ENCODE measurements at places on chromosomes 4 and X.

DNA sequence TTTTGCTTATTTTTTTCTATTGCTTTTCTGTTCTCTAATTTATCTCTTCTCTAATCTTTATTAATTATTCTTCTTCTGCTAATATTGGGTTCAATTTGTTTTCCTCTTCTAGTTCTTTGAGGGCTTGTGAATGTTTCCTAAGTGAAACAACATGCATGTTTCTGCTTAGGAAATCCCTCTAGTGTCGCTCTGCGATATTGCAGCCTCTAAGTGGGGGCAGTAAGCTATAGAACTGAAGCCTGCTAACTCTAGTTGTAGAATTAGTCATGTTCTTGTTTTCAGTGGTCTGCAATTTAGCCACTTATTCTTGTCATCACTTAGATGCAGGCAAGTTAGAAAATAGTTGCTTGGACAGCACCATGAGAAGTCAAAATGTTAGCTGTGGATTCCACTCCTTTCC, 222.6 kb downstream of the SPIN4 start:
- DNase-seq: peak; percentile 1

- no peak for DNase-seq
These were observed 665.1 kb downstream of the RAPGEF2 start for GRCh38 chr4:159768016-159768415.

DNA sequence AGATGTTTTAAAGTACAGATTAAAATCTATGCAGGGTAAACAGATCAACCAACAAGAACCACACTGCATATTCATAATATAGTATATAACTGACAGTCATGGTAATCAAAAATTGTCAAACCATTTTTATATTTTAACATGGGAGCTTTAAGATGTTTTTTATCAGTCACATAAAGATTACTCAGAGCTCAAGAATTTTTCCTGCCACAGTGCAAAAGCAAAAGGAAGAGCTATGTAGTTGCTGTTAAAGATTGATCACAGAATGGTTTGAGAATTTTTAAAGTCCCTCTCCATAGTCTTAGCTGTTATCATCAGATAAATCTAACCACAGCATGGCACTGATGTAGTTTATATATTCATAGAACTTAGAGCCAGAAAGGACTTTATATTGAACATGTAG, 8.5 kb downstream of the RAB9B start:
- DNase-seq: no peak

- no peak for DNase-seq
These were observed 40.7 kb upstream of the ASMTL start for GRCh38 chrX:1493412-1493811.

- DNase-seq: no peak
These were observed 11.6 kb downstream of the CXCL13 start for GRCh38 chr4:77617203-77617602.

DNA sequence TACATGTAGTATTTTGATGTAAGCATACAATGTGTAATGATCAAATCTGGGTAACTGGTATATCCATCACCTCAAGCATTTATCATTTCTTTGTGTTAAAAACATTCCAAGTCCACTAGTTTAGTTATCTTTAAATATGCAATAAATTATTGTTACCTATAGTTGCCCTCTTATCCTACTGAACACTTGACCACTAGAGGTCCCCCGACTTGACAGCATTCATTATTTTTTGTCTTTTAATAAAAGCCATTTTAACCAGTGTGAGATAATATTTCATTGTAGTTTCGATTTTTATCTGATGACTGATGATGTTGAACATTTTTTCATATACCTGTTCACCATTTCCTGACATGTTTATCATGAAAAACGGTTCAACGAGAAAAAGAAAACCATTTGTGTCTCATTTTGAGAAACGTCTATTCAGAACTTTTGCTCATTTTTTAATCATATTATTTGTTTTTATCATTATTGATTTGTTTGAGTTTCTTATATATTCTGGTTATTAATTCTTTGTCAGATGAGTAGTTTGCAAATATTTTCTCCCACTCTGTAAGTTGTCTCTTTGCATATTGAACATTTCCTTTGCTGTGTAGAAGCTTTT, 199.0 kb upstream of the CXXC4 start:
- DNase-seq: peak; percentile 22

GRCh38 chr4:97123573-97123972, 1019.7 kb downstream of the STPG2 start:
- DNase-seq: no peak

- no peak for DNase-seq
These were observed 265.3 kb downstream of the FRMPD4 start for GRCh38 chrX:12403474-12404082.

DNA sequence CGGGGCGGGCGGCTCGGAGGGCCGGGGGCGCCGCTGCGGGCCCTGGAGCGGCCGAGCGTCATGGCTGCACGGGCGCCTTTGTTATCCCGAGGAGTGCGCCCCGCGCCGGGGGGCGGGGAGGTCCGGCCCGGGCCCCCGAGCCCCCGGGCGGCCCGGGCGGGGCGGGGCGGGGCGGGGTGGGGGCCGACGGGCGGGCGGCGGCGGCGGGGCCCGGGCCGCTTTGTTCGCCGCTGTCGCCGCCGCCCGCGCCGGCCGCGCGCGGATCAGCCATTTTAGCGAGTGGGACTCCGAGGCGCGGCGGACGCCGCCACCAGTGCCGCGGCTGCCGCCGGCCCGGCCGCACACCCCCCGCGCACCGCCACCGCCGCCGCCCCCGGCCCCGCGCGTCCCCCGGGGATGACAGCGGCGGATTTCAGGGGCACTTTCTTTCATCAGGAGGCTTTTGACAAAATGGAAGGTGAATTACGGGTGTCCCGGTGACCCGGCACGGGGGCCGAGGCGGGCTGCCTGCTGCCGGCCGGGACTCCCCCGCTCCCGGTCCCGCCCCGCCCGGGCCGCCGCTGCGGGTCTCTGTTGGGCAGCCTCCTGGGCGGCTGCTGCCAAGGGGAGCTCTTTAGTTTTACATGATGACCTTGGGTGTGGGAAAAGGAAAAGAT, 1.2 kb downstream of the HMGB3 start:
- no peak for DNase-seq

GRCh38 chr4:98383431-98384106, 122.4 kb downstream of the RAP1GDS1 start:
- no peak for DNase-seq

DNA sequence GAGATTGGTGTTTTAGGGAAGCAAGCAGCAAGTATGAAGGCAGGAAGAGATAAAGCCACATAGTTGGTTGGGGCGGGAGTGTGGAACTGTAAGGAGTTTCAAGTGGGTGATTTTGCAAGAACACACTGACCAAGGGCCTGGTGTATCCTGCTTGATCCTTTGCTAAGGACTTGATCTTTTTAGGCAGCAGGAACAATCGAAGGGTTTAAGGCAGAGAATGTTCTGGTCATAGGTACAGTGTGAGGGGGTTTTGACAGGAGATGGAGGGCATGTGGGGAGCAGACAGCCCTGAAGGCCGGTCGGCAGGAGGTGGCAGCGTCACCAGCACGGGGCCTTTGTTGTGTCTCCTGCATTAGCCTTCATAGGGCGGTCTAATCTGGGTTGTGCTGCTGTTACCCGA, 54.7 kb downstream of the FAM193A start:
- no peak for DNase-seq

DNA sequence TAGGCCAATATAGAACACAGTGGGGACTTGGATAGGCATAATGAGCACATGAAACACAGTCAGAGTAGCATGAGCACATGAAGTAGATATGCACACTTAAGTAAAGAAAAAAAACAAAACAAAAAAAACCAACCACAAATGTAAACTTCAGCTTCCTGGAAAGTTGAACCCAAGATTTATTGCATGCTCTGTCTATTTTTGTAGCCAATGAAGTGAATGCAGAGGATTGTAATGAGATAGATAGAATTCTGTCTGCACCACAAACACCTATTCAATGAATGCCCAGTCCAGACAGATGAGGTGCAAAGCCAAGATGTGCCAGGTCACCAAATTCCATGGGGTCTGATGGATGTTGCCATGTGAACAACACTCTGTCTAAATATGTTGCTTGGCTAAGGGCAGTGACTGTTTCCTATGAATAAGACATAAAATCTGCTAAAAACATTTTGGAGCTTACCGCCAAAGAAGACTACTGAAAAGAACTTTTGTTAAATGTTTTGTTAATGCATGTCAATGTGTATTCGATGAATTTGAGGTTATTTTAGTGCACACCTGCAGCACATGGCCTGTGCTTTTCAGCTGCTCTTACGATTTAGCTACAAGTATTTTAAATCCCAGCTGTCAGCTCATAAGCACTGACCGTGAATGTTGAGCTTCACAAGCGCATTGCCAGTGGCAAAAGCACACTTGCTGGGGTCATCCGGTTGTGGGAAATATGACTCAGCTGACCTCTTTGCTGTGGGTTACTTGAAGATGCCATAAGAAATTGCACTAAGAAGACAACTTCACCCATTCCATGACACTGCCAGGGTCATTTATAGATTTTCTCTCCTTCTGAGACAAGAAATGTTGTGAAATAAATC, 374.8 kb upstream of the GNPDA2 start:
- no peak for DNase-seq

DNA sequence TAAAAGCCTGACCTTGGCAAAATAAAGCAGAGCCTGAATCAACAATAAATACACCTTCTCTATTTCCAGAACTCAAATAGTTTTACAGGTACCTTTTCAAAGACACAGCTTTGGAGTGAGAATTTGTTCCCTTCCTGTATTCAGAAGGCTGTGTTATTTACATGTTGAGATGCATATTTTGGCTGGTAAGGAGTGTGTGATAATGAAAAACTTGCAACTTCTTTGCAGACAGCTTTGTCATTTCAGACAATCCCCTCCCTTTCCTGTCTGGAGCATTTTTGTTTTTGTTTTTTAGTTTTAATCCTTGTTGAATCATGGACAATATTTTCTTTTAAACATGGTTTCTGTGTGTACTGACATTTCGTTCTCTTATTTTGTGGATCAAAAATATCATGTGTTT, 493.8 kb downstream of the FAT4 start:
- DNase-seq: no peak

- no peak for DNase-seq
These were observed 131.9 kb upstream of the MSX1 start for GRCh38 chr4:4727536-4727935.

DNA sequence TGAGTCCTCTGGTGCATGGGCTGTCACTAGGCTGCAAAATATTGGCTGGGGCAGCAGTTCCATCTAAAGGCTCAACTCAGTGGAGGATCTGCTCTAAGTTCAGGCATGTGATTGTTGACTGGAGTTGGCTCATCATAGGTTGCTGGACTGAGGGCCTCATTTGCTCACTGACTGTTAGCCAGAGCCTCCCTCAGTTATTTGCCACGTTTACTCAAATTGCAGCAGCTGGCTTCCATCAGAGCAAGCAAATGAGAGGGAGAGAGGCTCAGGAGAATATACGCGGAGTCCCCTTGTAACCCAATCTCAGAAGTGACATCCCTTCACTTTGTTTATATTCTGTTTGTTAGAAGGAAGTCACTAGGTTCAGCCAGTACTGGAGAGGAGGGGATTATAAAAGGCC, 54.1 kb downstream of the BMP3 start:
- no peak for DNase-seq

GRCh38 chrX:85215946-85216345, 27.6 kb downstream of the SATL1 start:
- no peak for DNase-seq

GRCh38 chr4:82782626-82783345, 15.8 kb downstream of the SCD5 start:
- no peak for DNase-seq

DNA sequence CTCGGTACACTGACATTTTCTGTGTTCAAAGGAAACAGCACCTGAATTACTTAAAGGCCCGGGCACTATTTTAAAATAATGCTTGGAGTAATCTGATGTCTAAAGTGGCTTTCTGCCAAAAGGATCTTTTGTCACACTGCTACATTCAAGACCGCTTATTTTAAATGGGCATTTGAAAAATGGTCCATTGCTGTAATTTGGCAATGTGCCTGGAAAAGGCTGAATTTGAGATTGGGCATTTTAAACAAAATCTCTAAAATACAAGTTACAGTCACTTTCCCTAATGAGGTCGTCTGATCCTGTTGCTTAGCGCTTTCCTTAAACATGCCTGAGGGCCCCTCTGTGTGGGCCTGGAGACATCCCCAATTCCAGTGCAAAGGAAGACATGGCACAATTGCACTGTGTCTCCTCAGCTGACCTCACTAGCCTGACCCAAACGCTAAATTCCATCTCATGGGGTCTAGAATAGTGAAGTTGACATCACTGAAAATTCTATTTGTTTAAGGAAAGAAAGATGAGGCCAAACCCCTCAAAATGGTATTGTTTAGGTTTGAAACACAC, 214.2 kb downstream of the GPC3 start:
- no peak for DNase-seq

DNA sequence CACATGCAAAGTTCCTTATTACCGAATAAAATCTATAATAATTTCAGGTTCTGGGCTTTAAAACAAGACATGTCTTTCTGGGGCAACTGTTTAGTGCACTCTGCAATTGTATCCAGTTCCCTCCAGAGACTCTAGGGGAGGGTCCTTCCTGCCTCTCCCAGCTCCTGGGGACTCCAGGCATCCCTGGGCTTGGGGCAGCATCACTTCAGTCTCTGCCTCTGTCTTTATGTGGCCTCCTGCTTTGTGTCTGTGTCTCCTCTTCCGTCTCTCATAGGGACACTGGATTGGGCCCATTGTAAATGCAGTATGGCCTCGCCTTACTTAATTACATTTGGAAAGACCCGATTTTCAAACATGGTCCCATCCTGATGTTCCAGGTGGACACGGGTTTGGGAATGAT, 10.9 kb upstream of the ASMTL start:
- DNase-seq: no peak

- DNase-seq: no peak
These were observed 28.6 kb downstream of the RGS12 start for GRCh38 chr4:3321295-3321889.

DNA sequence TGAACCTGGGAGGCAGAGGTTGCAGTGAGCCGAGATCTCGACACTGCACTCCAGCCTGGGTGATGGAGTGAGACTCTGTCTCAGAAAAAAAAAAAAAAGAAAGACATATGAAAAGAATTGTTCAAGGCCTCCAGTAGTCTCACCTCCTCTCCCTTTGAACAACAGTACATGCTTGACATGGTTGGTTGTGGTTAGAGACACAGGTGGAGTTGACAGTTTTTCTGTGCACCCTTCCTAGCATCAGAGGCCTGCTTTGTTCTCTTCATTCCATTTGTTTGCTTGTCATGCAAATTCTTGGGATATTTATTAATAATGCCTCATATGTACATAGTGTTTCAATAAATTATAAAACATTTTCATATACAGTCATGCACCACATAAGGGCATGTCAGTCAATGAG, 18.3 kb upstream of the PDCL2 start:
- no peak for DNase-seq

- DNase-seq: no peak
These were observed 61.2 kb upstream of the CITED1 start for GRCh38 chrX:72366701-72367454.

DNA sequence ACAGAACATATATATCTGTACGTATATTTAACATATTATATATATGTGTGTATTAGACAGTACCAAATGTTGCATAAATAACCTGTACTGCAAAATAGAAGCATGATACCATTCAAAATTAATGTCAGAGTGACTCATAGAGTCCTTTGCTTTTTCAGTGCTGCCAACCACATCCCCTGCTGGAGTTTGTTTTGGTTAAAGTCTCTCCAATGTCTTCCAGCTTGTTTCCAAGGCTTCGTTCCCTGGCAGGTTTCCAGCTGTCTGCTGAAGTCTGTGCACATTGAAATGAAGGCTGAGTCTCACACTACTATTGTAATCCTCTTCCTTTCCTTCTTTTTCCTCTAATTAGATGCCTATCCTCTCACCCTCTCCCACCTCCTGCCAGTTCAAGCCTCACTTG, 14.9 kb downstream of the NRK start:
- DNase-seq: no peak

All from COLO829 (cell line).